ENCODE measurements at places on chromosomes 13 and 19.

DNA sequence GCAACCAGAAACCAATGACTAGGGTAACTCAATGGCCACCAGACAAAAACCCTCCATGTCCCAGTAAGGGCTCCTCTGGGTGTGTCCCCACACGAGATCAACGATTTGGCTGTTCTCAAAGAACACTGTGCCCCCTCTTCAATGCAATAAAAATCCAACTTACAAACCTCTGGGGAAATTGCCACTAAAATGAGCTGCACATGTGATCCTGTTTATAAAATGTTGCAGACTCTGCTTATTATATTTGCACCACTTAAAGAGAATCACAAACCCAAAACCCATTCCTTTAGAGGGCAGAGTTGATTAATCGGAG, 80.5 kb downstream of the STK24 start:
- no peak for DNase-seq

DNA sequence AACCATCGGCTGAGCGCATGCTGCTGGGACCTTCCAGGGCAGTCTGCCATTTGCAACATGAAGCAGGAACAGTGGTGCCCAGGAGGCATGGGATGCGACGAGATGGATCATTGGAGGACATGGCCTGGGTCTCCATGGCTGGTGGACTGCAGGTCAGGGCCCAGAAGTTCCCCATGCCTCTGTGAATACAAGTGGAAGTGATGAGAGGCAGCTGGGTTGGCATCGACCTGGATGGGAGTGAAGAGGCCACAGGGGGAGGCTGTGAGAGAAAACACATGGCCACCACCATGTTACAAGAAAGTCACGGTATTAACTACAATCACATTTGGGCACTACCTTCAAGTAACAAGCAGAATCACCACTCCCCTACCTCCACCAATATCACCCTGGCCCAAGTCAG, 262.0 kb downstream of the FOXO1 start:
- DNase-seq, result no peak

DNA sequence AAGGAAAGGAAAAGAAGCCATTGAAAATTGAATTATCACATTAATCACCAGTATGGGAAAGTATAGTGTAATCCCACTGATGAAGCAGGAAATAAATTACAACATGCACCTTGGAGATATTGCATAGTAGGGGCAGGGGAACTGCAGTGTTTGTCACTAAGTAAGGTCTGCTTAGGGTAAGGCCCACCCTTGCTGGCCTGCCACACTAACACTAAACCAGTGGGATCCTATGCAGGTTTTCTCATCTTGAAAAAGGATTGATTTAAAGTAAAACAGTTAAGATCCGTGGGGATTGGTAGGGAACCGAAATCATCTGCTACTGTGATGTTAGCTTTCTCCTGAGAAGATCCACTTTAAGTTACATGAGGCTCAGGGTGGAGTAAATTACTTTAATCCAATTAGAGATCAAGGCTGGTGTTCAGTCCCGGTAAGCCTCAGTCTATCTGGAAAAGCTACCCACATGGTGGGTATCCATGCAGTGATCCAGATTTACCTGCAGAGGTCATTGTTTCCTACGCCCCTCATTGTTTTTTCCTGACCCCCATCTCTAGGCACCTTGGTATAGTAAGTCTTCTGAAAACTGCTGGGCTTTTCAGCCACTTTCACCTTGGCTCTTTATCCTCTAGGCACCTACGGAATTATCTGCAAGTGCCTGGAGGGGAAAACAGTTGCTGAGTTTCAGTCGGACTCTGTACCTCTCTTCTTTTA, 1014.9 kb upstream of the ATXN8OS start:
- no peak for DNase-seq

DNA sequence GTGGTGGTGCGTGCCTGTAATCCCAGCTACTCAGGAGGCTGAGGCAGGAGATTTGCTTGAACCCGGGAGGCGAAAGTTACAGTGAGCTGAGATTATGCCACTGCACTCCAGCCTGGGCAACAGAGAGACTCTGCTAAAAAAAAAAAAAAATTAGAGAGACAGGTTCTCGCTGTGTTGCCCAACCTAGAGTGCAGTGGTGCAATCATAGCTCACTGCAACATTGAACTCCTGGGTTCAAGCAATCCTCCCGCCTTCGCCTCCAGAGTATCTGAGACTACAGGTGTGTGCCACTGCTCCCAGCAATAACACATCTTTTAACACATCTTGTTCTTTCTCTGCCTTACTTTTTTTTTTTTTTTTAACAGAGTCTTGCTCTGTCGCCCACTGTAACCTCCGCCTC, 32.7 kb downstream of the CLEC17A start:
- DNase-seq, result no peak

DNA sequence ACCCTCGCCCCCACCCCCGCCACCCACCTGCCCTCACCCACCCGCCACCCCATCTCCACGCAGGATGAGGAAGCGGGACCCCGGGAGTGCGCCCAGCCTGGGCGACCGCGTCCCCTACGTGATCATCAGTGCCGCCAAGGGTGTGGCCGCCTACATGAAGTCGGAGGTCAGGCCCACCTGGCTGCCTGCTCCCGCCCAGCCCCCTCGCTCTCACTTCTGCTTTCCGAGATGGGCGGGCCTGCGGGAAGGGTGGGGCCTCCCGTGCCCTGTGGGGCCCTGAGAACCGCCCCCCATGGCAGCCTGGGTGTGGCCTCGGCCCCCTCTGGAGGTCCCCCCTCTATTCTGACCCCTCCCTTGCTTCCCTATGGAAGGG, 3.1 kb upstream of the SPIB start:
- DNase-seq, result no peak

DNA sequence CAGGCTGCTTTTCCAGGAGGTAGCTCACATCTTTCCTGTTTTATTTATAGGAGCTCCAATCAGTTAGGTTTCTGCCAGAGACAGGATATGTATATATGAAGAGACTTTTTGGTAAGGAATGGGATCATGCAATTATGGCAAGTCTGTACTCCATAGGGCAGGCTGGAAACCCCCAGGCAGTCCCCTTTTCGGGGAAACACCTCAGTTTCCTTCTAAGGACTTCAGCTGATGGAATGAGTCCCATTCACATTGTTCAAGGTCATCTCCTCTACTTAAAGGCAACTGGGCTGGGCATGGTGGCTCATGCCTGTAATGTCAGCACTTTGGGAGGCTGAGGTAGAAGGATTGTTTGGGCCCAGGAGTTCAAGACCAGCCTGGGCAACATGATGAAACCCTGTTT, 10.9 kb upstream of the SLC25A42 start:
- DNase-seq, result no peak

- no peak for DNase-seq
These were observed 762 bp downstream of the ZNF45 start for GRCh38 chr19:43934055-43934984.

- no peak for DNase-seq
These were observed 158.7 kb downstream of the SLC7A1 start for GRCh38 chr13:29436721-29437280.

- DNase-seq, result no peak
These were observed 26.4 kb downstream of the CLEC4M start for GRCh38 chr19:7789447-7789846.

- DNase-seq, result no peak
These were observed 92.6 kb downstream of the SIPA1L3 start for GRCh38 chr19:37999309-38000213.

DNA sequence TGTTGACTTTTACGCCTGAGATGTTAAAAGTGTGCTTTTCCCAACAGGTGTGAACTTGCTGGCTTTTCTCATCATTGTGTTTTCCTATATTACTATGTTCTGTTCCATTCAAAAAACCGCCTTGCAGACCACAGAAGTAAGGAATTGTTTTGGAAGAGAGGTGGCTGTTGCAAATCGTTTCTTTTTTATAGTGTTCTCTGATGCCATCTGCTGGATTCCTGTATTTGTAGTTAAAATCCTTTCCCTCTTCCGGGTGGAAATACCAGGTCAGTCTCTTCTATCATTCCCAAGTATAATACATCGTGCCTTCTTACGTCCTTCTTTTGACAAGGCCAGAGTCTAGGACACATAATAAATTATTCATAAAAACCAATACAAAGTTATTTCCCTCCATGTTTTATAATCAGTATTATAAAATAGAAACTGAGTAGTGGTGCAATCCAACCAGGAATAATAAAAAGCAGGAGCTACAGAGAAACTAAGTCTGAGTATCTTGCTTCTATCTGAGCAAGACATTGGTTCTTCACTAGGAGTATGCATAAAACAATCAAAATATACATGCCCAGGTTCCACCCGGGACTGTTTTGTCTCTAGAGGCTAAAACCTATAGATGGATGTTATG, 57.9 kb downstream of the RXFP2 start:
- no peak for DNase-seq

GRCh38 chr19:3350014-3350663, 16.2 kb upstream of the NFIC start:
- no peak for DNase-seq

GRCh38 chr19:48174445-48175030, 4.1 kb downstream of the ZSWIM9 start:
- no peak for DNase-seq

- no peak for DNase-seq
These were observed 1.9 kb downstream of the RETN start for GRCh38 chr19:7670790-7671189.

DNA sequence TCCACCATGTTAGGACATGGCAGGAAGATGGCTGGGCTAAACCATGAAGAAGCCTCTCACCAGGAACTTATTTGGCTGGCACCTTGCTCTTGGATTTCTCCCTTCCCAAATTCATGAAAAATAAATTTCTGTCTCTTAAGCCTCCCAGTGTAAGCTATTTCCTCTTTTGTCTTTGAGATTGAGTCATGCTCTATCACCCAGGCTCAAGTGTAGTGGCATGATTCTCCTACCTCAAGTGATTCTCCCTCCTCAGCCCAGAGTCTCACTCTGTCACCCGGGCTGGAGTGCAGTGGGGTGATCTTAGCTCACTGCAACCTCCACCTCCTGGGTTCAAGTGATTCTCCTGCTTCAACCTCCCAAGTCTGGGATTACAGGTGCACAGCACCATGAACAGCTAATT, 12.6 kb downstream of the ZNF888 start:
- DNase-seq, result no peak

- peak; percentile 65 for DNase-seq
These were observed 5.7 kb upstream of the THSD1 start for GRCh38 chr13:52411629-52412028.

DNA sequence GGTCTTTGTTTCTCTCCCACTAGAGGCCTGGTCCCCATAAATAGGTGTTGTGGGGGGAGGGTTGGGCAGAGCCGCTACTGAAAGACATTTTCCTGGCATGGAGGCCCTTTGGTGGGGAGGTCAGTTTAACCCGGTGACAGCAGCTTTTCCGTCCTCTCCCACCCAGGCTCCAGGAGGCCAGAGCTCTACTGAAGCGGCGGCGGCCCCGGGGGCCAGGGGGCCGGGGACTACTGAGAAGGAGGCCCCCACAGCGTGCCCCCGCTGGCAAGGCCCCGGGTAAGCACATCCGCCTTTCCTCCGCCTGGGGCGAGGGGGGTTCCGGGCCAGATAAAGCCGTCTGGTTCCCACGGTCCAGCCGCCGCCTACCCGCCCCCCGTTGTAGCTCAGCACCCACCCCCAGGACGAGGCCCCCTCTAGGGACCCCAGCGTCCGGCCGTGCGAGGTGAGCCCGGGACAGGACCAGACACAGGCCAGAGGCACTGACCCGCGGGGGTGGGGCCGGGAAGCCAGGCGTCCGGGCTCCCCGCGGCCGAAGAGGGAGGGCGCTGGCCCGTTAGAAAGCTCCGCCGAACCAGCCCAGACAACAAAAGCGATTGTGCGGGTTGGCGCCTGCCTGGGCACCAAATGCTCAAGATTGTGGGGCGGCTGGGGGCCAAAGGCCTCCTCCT, 1.1 kb upstream of the LTBP4 start:
- no peak for DNase-seq

DNA sequence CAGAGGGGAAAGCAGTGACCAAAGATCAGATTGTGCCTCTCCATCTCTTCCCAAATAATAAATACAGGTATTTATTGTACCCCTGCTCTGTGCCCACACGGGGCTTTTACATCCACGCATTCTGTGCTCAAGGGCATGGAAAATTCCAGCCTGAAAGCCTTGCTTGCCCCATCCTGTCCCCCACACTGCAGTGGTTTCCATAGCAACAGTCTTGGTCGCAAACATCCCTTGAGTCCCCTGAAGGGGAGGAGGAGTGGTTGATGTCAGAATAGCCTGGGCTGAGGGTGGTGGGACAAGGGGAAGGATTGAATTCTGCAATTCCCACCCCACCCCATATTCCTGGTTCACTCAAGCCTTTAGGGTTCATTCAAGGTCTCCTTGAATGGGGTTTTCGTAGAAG, 41.0 kb upstream of the USP29 start:
- DNase-seq, result no peak

GRCh38 chr13:100244431-100244830, 155.5 kb downstream of the PCCA start:
- DNase-seq, result no peak

DNA sequence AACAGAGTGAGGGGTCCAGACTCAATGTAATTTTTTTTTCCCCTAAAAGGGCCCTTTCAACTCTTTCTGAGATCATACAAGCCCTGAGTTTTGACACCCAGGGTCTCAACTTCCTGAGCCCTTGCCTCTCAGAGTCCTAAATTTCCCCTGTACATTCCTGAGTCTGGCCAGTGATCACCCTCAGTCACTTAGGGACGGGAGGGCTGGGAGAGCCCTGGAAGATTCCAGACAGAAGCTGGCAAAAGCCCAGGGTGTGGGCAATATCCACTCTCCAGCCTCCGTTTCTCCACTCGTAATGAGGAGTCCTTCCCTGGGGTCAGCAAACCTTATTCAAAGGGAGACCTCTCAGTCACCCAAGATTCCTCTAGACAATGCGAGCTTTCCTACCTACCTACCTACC, 1.6 kb downstream of the PPP1R13L start:
- no peak for DNase-seq

DNA sequence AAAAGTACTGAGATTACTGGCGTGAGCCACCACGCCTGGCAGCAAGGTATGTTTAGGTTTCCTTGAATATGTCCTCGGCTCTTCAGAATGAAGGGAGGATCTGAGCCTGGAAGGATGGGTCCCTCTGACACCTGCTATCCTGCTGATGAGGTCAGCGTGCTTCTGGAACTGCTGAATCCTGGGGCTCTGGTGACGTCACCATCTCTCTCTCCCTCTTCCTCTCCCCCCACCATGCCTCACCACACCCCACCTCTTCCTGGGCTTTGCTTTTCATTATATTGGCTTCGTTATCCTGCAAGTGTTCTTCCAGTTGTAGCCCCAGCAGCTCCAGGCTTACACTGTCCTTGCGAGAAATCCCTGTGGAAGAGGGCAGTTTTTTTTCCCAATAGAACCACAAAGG, 49.8 kb downstream of the CCNE1 start:
- DNase-seq, result no peak

DNA sequence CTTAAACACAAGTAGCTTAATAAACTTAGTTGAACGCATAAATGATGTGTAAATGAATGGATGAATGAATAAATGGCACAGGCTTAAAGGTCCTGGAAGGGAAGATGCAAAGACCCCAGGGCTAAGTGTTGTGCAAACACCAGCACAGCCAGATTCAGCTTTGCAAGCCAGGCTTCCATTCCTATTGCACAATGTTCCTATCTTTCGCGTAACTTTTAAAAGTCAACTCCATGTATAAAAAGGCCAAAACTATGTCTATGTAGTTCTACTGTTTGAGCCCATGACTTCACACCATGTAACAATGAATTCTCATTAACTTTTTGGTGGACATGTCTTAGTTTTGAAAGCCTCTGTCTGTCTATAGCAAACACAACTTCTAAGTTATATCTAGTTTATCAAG, 226.0 kb downstream of the NALCN start:
- no peak for DNase-seq

- no peak for DNase-seq
These were observed 14.9 kb downstream of the SERP2 start for GRCh38 chr13:44388427-44389059.

Data from activated CD4-positive, alpha-beta T cell treated with anti-CD3 and anti-CD28 coated beads, Interleukin-2, amount 50 U/mL, for 16 hours (primary cell).